Renal cortical epithelial cell (primary cell): ENCODE measurements at places on chromosomes 16 and 17. TPM values are rescaled to one million over a fixed set of nuclear protein-coding genes. Genes with fewer than 3 reads are reported as not detected.

Gene ATPAF2
- total RNA-seq: 15.1 and 17.4 TPM in 2 replicates

Gene NPIPA2
- 0.25 TPM in 1 of 2 replicates, not detected in the other for total RNA-seq

Gene VMP1
- total RNA-seq: 230 and 245 TPM in 2 replicates

Gene KRTAP4-1
- total RNA-seq: not detected in 2 replicates

Gene RHBDL3
- not detected in 2 replicates for total RNA-seq

Gene RSKR
- 6.1 and 7.1 TPM in 2 replicates for total RNA-seq

Gene C17orf100
- total RNA-seq: 1.4 TPM in 1 of 2 replicates, not detected in the other

Gene CACNA1G
- 0.10 TPM in 1 of 2 replicates, not detected in the other for total RNA-seq

Gene TRPV2
- 5.4 and 14.5 TPM in 2 replicates for total RNA-seq

Gene ZNF821
- total RNA-seq: 5.7 and 7.2 TPM in 2 replicates

Gene HOXB8
- 8.3 and 65.8 TPM in 2 replicates for total RNA-seq

Gene RNF166
- total RNA-seq: 8.4 and 9.7 TPM in 2 replicates

Gene PPP1R27
- not detected in 2 replicates for total RNA-seq

Gene TBC1D3
- total RNA-seq: not detected in 2 replicates
